ENCODE measurements at places on chromosomes 5 and 9.
A peak's percentile ranks its signal among the peaks of the same experiment; 100 is the strongest.

GRCh38 chr9:118364266-118365106 lies 660.3 kb downstream of the TLR4 start:
- no peak for DNase-seq

GRCh38 chr9:95721061-95721531 lies 154.4 kb upstream of the ERCC6L2 start:
- DNase-seq, result no peak

GRCh38 chr9:92774274-92774673 lies 9.6 kb upstream of the BICD2 start:
- no peak for DNase-seq

GRCh38 chr5:151595411-151595826 lies 4.3 kb upstream of the FAT2 start:
- peak; percentile 58 for DNase-seq

DNA sequence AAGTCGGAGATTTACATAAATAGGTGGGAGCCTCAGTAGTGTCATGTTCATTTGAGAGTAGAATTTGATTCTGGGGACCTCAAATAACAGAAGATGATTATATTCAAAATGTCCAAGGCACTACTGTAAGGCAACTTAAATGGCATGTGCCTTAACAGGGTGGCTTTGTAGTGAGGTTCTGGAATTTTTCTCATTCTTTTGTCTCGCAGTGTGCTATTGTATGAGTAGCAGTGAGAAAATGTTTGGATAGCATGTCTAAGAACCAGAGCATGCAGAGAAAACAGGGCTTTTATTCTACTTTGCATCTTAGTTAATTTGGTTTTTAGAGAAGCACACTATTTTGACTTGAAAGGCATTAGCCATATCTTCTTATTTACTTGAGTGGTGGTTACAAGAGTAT lies 25.0 kb downstream of the MAST4 start:
- DNase-seq, result no peak

GRCh38 chr5:38921174-38921573 lies 75.4 kb downstream of the OSMR start:
- DNase-seq, result no peak

GRCh38 chr9:122320413-122320881 lies 50.4 kb upstream of the PTGS1 start:
- DNase-seq, result no peak

DNA sequence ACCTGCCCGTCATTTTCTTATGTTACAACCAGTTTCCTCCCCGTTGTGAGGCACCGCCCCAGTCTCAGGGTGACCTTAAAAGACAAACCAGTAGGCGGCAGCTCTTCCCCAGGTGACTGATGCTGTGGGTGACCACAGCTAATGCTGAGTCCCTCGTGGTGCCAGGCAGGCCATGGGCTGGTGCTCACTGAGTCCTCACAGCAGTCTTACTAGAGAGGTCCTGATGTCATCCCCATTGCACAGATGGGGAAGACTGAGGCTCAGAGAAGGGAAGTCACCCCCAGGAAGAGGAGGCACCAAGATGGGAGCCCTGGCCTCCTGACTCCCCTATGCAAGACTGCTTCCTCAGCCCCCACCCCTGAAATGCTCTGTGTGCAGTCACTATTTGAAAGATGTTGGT lies 978 bp downstream of the CFAP157 start:
- DNase-seq, result no peak

GRCh38 chr9:101590901-101591300 lies 3.9 kb downstream of the PPP3R2 start:
- DNase-seq, result no peak

GRCh38 chr9:12860998-12861397 lies 86.2 kb downstream of the LURAP1L start:
- DNase-seq, result no peak
